ENCODE measurements at places on chromosomes 11 and 22.

DNA sequence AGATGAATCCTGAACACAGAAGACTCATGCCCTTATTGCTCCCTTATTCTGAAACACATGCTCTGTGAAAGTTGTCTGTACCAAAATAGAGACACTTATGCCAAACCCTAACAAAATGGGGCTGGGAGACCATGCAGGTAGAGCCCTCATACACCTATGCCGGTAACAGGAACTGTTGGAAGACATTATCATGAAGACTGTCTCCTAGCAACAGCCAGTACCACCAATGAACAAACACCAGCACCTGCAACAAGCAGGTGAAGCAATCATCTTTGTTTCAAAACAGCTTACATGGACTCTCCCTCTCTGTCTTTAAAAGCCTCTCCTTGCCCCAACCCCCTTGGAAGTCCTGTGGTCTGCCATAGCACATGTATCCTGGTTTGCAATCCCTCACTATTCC lies 17.2 kb downstream of the SLC5A4 start:
- DNase-seq, result no peak

DNA sequence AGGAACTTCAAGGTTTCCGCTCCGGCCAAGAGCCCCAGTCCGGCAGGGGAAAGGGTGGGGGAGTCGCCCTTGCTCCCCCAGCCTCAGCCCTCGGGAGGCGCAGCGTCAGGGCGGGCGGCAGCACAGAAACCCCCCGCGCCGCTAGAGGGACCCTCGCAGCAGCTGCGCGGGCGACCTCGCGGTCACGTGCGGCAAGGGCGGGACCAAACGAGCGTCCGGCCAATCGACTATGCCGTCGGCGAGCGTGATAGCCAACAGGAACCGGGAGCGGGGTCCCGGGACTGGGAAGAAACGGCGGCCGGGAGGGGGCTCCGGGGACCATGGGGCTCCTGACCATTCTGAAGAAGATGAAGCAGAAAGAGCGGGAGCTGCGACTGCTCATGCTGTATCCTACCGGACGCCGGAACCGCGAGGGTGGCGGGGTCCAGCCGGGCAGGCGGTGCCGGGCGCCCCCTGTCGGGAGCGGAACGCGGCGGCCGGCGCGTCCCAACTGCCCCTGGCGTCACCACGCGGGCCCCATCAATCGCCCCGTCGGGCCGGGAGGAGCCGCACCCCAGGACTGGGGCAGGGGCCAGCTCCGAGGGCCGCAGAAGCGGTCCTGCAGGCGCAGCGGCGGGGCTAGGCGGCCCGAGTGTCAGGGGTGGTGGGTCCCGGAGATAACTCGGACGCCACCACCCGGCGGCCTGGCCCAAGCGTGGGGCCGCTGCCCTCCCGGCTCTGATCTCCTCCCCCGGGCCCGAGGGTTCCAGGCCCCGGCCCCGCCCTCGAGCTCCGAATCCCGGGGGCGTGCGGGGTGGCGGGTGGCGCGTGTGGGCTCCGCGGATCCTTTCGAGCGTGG lies at the start of gene ARL2:
Gene ARL2, plus strand, starts transcription at position 273 of the 838 bp plus-strand sequence. Its CDS starts 48 bp downstream, at position 321.
- peak; percentile 82 for DNase-seq

DNA sequence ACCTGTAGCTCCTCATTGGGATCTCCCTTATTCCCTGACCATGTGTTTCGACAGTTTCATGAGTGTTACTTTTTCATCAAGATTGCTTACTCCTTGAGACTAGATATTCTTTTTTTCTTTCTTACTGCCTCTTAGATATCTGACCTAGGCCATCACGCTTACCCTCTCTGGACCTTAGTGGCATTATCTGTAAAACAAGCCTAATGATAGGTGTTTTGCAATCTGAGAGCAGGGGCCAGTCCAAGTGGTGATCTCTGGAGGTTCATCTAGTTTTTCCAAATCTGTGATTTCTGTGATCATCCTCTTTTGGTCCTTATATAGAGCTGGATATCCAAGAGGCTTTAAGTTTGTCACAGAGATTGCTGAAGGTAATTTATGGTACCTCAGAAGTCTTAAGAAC lies 34.5 kb downstream of the STIM1 start:
- DNase-seq, result no peak

DNA sequence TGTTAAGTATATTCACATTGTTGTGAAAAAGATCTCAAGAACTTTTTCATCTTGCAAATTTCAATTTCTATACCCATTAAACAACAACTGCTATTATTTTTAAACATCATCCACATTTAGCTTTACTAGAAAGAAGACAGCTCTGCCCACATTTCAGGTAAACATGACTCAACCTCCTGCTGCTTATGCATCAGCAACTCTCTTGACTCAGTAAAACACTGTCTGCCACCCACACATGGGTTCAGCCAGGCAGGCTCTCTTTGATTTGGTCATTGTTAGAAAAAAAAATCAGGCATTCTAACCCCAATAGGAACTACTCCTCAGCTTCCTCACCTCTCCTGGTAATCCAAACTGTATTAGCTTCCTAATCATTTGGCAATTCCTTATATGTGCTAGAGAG lies 5.1 kb upstream of the ENDOD1 start:
- DNase-seq, result no peak

DNA sequence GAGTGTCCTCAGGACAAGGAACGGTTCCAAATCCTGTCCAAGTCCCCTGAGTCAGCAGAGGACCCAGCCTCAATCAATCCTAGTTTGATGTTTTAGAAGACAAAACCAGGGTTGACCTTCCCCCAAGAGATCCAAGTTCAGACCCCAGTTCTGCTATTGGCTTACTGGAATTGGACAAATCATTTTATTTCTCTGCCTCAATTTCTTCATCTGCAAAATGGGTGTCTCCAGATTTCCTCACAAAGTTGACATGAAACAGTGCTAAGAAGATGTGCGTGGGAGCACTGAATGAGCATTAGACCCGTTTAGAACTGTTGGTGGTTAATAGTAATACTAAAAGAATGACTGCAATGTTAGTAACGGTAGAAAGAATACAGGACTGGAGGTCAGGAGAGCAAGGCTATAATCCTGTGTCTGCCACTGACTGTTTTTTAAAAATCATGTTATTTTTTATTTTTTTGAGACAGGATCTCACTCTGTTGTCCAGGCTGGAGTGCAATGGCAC lies 32.8 kb upstream of the SCUBE1 start:
- DNase-seq, result no peak

- no peak for DNase-seq
Measured at GRCh38 chr22:31829505-31829904, 75.7 kb downstream of the DEPDC5 start.

- no peak for DNase-seq
Measured at GRCh38 chr11:32153747-32154146, 62.9 kb downstream of the RCN1 start.

DNA sequence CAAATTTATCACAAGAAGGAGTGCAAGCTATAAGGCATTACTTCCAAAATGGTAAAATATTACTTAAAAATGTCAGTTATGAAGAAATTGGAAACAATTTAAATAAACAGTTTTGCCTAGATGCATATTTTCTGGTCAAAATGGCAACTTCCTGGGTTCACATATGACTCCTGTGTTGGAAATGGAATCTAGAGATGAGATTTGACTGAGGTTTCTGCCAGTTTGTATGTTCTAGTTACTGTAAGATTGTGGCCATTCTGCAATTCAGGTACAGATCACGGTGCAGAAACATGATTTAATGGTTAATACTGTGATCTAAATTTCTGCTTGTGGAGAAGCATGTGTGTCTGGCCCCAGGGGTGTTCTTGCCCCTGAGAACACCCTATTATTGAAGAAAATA lies 3.4 kb upstream of the OR4C6 start:
- DNase-seq, result no peak

DNA sequence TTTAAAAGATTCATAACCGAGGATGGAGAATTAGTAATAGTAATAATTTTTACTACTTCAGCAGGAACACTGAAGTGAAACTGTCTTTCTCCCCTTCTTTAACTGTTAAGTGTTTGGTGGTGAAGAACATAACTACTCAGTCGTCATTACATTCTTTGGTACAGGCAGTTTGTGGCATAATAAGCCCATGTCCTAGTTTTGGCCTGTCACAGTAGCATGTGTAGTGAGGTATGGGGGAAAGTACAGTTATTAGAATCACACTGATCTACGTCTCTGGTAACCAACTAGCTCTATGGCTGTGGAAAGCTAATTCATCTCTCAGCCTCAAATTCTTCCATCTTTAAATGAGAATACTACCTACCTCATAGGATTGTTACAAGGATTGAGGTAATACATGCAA lies 71.8 kb downstream of the RBFOX2 start:
- no peak for DNase-seq
